ENCODE measurements at places on chromosomes 1 and 21. TPM values are rescaled to one million over a fixed set of nuclear protein-coding genes. Genes with fewer than 3 reads are reported as not detected.

- peaks cover 10% of the 10 kb centered on the region for H3K4me1 ChIP-seq
- H3K36me3 ChIP-seq: no peaks in the 10 kb centered on the region
- H3K27ac ChIP-seq: peak overlapping the region; percentile 79
- DNase-seq: peak; percentile 89
- H3K4me3 ChIP-seq: peak overlapping the region; percentile 67
- H3K27me3 ChIP-seq: no peaks in the 10 kb centered on the region
These were observed 927 bp downstream of the WNT9A start for GRCh38 chr1:227946624-227947385.

LAD1 gene
- 3.9 TPM for total RNA-seq

DNA sequence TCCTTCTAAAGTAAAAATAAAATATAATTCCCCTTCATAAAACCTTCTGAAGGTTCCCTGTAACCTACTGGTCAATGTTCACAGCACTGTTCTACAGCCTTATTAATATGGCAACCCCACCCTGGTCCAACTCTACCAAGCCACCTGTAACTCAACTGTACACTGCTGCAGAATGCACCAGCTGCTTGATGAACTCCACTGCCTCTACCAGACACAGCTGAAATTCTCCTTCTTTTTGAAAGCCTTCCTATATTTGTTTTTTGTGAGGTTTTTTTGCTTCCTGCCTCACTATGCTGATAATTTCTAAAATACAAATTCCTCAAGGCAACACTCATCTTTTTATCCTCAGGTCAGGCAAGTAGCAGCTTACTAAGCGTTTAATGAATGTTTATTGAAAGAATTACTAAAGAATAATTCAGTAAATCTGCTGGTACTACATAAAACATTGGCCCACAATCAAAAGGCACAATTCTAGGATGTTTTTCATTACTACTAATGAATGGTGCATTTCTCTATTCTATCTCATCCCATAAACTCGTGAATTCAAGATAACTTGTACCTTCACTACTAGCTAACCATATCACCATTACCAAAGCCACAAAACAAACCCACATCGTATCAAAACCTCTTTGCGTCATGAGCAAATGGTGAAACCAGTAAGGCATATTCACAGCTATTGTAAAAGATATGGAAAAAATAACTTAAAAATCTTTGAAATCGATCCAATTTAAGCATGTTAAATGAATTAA is 2.4 kb downstream of the SSX2IP start:
- H3K27ac ChIP-seq: no peak overlapping the region
- peaks cover 1% of the 10 kb centered on the region for H3K4me1 ChIP-seq
- H3K27me3 ChIP-seq: no peaks in the 10 kb centered on the region

PTAFR gene
- total RNA-seq: 4.4 TPM

DNA sequence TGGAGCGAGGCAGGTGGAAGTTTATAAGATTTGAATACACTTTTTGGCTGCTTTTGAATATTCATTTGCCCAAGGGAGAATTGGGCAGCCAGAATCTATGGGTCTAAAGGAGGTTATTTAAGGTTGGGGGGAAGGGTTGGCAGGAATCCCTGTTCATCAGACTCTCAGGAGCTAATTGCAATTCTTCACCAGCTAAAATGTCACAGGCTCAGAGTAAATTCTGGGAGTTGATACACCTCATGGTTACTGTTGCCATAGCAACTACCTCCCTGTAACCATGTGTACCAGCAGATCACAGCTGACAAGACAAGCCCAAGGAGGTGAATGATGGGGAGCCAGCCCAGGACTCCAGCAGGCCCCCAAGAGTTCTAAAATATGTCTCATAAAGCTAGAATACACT is 75.5 kb downstream of the CAMK2N1 start:
- H3K27ac ChIP-seq: no peak overlapping the region
- no peak for DNase-seq
- H3K27me3 ChIP-seq: no peaks in the 10 kb centered on the region

- H3K4me1 ChIP-seq: no peaks in the 10 kb centered on the region
- no peak overlapping the region for H3K27ac ChIP-seq
- H3K27me3 ChIP-seq: no peaks in the 10 kb centered on the region
These were observed 302.7 kb downstream of the DUSP10 start for GRCh38 chr1:221439008-221439746.

DNA sequence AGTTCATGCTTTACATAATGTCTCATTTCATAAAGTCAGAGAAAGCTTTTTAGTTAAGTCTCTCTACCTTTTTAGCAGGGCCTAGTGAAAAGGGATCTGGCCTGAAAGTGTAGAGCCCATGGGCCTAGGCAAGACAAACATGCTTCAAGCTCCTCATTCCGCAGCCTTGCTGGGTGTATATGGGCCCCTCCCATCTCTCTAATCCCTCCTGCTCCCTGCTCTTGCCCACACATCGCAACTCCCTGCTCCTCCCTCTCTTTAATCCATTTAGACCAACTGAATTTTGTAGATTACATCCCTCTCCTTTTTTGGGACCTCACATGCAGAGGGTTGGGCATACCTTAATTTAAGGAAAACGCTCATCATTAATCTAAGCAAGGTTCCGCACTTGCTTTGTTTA is 42.3 kb upstream of the CCDC190 start:
- no peaks in the 10 kb centered on the region for H3K36me3 ChIP-seq
- no peak overlapping the region for H3K27ac ChIP-seq
- H3K4me3 ChIP-seq: no peak overlapping the region
- H3K4me1 ChIP-seq: no peaks in the 10 kb centered on the region

DNA sequence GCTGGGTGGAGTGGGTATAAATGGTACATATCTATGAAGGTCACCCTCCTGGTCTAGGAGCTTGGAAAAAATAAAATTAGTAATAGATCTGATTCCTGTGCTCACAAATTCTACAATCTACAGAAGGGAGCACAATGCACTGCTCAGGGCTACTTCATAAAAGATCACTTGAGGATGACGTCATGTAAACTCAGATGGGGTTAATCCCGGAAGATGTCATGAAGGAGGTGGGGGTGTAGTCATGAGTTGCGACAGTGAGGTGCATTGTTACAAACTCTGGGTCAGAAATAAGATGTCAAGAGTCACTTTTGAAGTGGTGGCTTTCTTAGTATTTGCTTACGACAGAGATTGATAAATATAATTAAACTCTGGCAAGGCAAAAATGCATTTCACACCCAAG is 68.2 kb downstream of the LHX9 start:
- no peaks in the 10 kb centered on the region for H3K36me3 ChIP-seq
- no peaks in the 10 kb centered on the region for H3K4me1 ChIP-seq
- H3K27me3 ChIP-seq: no peaks in the 10 kb centered on the region
- no peak overlapping the region for H3K27ac ChIP-seq
- H3K4me3 ChIP-seq: no peak overlapping the region

CLCA2 gene
- not detected for total RNA-seq

GRCh38 chr1:74395571-74395970 is 116.8 kb downstream of the LRRC53 start:
- H3K27me3 ChIP-seq: no peaks in the 10 kb centered on the region
- peaks cover 10% of the 10 kb centered on the region for H3K4me1 ChIP-seq
- H3K4me3 ChIP-seq: no peak overlapping the region
- no peaks in the 10 kb centered on the region for H3K36me3 ChIP-seq
- DNase-seq: peak; percentile 32
- no peak overlapping the region for H3K27ac ChIP-seq

- H3K36me3 ChIP-seq: no peaks in the 10 kb centered on the region
- no peaks in the 10 kb centered on the region for H3K27me3 ChIP-seq
- peaks cover 11% of the 10 kb centered on the region for H3K4me1 ChIP-seq
These were observed 749 bp upstream of the PEX11B start for GRCh38 chr1:145918992-145919939.

Measured in ovary (tissue), 10 donors.